ENCODE measurements at places on chromosomes 2 and 18.

DNA sequence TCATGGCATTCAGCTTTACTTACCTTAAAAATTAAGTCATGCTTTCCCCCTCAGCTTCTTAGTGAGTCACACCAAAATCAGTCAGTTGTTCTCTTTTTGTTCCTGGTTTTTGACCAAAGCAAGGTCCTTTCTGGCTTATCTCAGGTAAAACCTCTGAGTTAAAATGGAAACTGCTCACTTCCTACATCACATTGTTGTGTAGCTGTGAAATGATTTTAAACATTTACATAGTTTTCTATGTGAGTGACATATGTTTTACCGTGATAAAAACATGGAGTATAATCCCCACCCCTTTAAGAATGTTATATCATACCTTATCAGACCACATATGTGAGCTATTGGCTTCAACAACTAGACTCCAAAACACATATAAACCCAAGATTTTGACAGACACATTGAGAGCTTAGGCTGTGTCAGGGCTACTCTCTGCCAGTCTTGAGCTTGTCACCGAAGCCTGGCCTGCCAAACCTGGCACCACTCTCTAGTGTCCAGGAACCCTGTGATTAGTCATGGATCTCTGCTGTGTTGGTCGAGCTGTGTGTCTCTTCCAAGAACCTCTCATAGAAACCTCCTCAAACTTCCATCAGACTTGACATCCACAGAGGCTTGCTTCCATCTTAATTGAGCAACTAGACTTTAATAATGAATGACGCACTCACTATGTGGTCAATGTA lies 294.5 kb upstream of the FBXO11 start:
- DNase-seq, result no peak

DNA sequence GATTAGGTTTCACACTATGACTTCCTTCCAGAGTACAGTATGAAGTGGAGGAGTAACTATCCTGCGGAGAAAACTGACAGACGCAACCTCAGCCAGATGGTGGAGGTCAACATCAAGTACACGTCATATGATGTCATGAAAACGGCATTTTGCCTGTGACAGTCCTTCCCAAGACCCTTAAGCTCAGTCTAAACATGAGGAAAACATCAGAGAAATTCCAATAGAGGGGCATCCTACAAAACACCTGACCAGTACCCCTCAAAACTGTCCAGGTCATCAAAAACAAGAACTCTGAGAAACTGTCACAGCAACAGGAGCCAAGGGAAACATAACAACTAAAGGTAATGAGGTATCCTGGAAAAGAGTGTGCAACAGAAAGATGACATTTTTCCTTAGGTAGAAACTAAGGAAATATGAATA lies 1.7 kb downstream of the RNU4ATAC start:
- no peak for DNase-seq

GRCh38 chr2:204730603-204731002 lies 185.3 kb downstream of the PARD3B start:
- no peak for DNase-seq

DNA sequence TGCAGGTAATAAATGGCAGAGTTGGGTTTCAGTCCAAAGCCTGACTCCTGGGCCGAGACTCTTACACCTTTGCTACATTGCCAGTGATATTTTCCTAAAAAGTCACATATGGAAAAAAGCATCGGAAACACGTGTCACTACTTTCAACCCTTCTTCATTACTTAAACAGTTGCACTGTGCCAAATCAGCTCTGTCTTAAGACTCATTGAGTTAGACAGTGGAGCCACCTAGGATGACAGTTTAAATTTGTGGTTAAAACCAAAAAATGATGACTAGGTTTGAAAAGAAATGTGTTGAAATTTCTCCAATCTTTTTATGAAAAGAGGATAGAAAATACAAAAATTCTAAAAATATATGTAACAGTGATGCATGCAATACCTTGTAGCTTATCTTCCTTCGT lies 97.5 kb downstream of the TMEM247 start:
- DNase-seq, result no peak

DNA sequence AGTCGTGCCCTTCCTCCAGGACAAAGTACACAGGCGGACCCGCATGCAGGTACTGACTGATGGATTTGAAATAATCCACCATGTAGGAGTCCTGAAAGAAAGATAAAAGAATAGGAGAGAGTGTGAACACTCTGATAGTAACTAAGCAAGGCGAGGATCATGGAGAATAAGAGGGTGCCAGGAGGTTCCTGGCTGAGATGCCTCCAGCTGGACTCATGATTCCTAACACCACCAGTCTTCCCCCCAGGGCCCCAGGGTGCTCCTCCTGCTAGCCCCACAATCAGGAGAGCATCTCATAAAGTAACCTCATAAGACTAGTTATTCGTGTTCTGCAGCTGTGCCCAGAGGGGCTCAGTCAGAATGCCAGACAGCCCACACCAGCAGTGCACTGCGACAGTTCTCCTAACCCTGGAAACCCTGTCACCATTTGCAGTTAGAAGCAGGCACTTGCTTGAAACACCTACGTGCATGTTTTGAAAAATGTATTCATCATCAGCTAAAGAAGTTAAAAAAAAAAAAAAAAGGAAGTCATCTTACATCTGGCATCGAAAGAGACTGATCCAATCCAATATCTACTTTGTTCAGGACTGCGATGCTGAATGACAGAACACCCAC lies 36.7 kb downstream of the RMC1 start:
- DNase-seq, result no peak

DNA sequence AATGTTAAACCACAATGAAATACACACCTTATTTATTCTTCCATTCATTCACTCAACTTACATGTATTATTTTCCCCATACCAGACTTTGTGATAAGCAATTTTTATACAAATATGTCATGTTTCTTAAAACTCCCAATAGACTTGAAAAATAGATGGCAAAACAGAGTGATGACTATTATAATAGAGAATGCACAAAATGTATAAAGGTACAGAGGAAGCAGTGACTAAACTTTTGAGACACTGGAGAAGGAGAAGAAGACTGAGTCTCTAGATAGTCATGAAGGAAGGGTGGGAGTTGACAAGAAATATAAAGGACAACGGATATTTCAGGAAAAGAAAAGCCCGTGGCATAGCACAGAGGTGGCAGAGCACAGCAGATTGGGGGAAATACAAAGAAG lies 198.1 kb upstream of the SLC39A10 start:
- DNase-seq, result no peak
